Stimulated activated CD8-positive, alpha-beta memory T cell treated with anti-CD3 and anti-CD28 coated beads, Interleukin-4, amount 100 ng/mL, for 1 hour (primary cell): ENCODE measurements at places on chromosomes 2 and 18.

GRCh38 chr2:29281086-29281915 lies 166.1 kb downstream of the CLIP4 start:
- DNase-seq: no peak

DNA sequence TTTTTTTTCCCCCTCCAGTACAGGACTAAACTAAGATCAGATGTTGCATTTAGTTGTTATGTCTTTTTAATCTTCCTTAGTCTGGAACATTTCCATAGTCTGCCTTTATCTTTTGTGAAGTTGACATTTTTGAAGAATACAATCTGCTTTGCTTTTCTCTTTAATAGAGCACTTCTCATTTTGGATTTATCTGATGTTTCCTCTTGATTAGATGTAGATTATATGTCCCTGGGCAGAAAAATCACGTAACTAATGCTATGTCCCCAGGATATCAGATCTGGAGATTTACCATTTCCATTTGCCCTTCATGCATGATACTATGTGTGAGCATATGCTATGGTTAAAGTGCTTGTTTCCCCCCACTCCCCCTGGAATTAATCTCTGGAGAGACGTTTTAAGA lies 6.2 kb downstream of the ZNF638 start:
- no peak for DNase-seq

DNA sequence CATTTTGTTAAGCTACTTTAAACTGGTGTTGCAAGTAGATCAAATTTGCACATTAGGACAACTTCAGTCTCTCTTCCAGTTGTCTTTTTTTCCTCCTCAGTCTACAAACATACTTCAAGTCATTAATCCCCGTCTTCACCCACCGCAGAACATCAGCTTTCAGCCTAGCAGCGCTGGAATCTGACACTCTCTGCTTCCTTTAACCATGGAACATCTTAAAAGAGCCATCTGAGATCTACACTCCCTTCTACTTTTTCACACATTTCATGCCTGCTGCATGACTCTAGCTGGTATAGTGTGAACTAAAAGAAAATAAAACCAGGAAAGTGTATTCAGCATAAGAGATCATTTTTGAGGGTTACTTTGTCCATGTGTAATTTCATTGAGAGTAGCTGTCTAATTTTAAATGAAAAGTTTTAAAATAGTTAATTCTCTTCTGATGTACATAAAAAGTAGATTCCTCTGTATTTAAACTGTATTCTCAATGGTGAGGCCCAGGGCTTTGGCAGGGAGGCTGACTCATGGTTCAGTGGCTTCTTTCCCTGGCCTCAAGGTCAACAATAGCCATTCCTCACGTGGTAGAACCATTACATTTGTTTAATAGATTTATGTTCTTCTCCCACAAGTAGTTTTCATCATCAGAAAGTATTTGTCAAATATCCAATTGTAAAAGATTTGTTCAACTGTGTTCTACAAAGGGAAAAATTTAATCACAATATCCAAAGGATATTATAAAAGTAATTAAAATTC lies 16.5 kb downstream of the SGPP2 start:
- DNase-seq: no peak

- DNase-seq: no peak
Observed at GRCh38 chr2:239569401-239570090, 168.7 kb upstream of the HDAC4 start.

DNA sequence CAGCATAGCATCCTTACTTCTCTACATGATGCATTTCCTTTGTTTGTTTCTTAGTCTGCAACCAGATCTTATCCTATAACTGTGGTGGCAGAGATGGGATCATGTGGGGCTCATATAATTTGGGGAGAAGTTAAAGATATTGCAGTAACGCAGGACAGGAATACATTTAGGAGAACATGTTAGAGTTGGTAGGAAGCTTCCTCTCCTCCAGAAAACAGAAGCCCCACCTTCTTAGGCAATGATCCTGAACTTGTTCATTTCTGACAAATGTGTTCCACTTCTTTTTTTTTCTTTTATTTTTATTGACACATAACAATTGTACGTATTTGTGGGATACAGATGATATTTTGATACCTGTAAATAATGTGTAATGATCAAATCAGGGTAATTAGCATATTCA lies 99.9 kb downstream of the VSNL1 start:
- DNase-seq: no peak

- no peak for DNase-seq
Observed at GRCh38 chr18:45652303-45653080, 37.2 kb downstream of the SLC14A2 start.

- no peak for DNase-seq
Observed at GRCh38 chr2:153391131-153391530, 87.4 kb downstream of the RPRM start.

DNA sequence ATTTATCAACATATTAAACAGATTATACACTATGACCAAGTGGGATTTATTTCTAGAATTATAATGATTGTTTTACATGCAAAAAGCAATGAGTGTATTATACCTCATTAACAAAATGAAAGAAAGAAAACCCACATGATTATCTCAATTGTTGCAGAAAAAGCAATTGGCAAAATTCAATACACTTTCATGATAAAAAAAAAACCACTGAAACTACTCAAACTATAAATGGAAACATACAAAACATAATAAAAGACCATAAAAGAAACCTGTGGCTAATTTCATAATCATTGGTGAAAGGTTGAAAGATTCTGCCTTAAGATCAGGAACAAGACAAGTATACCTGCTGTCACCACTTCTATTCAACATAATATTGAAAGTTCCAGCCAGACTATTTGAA lies 325.9 kb downstream of the AKAIN1 start:
- no peak for DNase-seq
